Activated T-cell treated with anti-CD3 and anti-CD28 coated beads for 4 hours (primary cell): ENCODE measurements at places on chromosomes 4 and X.

DNA sequence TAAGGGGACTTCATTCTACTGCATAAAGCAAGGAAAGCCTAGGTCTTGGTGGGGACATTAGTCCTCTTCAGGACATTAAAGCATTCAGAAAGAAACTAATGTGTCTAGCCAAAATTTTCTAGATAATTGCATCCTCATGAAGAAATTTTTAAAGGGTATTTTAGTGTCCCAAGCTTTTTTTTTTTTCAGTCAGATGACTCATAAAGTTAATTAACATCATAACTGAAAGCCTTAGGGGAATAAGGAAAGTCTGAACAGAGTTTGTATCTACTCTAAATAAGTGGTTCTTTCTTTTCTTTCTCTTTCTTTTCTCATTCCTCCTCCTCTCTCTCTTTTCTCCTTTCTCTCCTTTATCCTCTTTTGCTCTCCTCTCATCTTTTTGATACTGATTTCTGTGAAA is 202.4 kb downstream of the ADAMTS3 start:
- no peak for DNase-seq

GRCh38 chrX:44343412-44344141 is at the start of gene EFHC2:
Gene EFHC2, minus strand, starts transcription at chrX:44343672. Its CDS starts 84 bp downstream, at chrX:44343588.
- DNase-seq, result peak; percentile 28

- no peak for DNase-seq
Measured at GRCh38 chr4:70979445-70980008, 13.9 kb upstream of the DCK start.

- no peak for DNase-seq
Measured at GRCh38 chr4:42428036-42428435, 30.7 kb downstream of the SHISA3 start.

- no peak for DNase-seq
Measured at GRCh38 chr4:126603825-126604224, 1028.9 kb upstream of the INTU start.

- DNase-seq, result no peak
Measured at GRCh38 chrX:9072281-9072680, 38.4 kb upstream of the FAM9B start.

DNA sequence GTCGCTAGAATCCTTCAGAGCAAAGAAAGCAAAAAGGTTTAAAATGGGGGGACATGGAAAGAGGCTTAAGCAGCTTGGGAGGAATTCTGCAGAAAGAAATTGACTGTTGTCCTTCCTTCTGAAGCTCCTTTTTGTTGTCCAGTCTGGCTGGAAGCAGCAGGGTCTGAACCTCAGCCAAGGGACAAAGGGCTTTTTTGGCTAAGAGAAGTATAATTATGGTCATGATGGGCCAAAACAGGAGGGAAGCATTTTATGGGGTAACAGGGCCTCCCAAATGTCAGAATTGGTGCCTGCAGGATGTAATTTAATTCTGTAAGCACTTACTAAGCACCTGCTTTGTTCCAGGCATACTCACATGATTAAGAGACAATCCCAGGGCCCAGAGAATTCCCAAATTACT is 74.2 kb upstream of the CPEB2 start:
- no peak for DNase-seq

GRCh38 chr4:150395872-150396271 is 186.1 kb upstream of the MAB21L2 start:
- no peak for DNase-seq

GRCh38 chr4:89245459-89245858 is 62.1 kb downstream of the GPRIN3 start:
- no peak for DNase-seq

- DNase-seq, result no peak
Measured at GRCh38 chr4:18934197-18934596, 912.6 kb upstream of the LCORL start.

DNA sequence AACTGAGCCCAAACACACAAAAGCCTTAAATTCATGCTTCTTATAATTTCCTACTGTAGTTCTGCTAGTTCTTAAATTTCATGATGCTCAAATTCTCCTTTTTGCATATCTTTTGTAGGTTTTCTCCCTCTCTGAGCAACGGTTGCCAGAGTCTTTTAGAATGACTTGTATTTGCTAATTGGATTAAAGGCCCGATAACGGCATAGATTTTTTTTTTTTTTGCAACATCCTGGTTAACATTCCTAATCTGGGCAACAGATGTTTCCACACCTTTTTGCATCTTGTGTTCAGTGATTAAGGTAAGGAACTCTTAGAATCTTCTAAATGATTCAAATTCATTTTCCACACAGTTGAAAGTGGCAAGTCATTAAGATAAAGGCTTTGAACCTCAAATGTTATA is 66.3 kb upstream of the ADGRG2 start:
- no peak for DNase-seq

DNA sequence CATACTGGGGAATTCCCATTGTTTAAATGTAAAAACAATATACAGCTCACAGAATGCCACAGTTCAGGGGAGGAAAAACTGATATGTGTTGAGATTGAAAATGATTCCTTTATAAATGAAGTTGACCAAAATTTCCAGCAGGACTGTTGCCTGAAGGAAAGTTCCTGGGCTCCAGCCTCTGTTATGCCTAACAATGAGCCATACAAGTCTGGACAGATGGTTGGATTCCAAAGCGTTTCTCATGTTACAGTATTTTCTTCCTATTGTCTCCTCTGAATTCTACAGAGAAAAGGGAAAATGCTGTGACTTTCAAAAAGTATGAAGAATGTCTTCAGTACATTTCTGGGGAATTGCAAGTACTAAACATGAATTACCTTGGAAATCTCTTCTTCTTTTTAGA is 73.3 kb downstream of the ALPK1 start:
- no peak for DNase-seq

- no peak for DNase-seq
Measured at GRCh38 chr4:159551281-159551680, 448.4 kb downstream of the RAPGEF2 start.

DNA sequence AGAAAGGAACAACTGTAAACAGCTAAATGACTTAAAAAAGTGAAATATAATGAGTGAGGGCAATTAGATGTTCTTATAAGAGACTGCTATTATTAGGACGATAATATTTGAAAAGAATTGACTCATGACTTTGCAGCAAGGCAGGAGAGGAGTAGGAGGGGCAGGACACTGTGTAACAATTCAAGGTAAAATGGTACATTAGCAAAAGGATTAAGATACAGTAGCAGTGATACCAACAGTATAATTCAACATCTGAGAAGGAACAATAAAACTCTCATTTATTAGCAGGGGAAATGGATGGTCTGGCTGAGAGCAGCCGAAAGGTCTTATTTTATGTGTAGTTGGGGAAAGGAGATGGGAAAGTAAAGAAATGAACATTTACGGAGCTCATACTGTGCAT is 315.5 kb upstream of the BOD1L1 start:
- DNase-seq, result no peak
